ENCODE measurements at places on chromosomes 11 and 22. TPM values are rescaled to one million over a fixed set of nuclear protein-coding genes. Genes with fewer than 3 reads are reported as not detected.

The SRSF8 gene
- 6.9 TPM for total RNA-seq

The POU2AF2 gene
- not detected for total RNA-seq

The HTR3A gene
- not detected for total RNA-seq

The IGSF9B gene
- 0.79 TPM for total RNA-seq

The TSPAN18 gene
- total RNA-seq, result not detected

The MALAT1 gene
- total RNA-seq, result 7,849 TPM

The MICAL2 gene
- 30.5 TPM for total RNA-seq

The MMP10 gene
- total RNA-seq, result 0.79 TPM

The LSP1 gene
- total RNA-seq, result 6.0 TPM

The SLN gene
- not detected for total RNA-seq

The NCF4 gene
- not detected for total RNA-seq

The APOL3 gene
- total RNA-seq, result 26.5 TPM

The FLRT1 gene
- 0.09 TPM for total RNA-seq

The EMID1 gene
- total RNA-seq, result 0.09 TPM

The KMT5B gene
- 20.9 TPM for total RNA-seq
